Activated naive CD4-positive, alpha-beta T cell treated with Interleukin-2 at 50 U/mL for 16 hours (primary cell): ENCODE measurements at places on chromosomes 6 and 20.
A peak's percentile ranks its signal among the peaks of the same experiment; 100 is the strongest.

- no peak for DNase-seq
These were observed 137.1 kb downstream of the PACRG start for GRCh38 chr6:162864911-162865310.

GRCh38 chr20:63782521-63782971 is 43.0 kb downstream of the SLC2A4RG start:
- peak; percentile 26 for DNase-seq

GRCh38 chr6:159440349-159440748 is 252.7 kb downstream of the SOD2 start:
- no peak for DNase-seq

DNA sequence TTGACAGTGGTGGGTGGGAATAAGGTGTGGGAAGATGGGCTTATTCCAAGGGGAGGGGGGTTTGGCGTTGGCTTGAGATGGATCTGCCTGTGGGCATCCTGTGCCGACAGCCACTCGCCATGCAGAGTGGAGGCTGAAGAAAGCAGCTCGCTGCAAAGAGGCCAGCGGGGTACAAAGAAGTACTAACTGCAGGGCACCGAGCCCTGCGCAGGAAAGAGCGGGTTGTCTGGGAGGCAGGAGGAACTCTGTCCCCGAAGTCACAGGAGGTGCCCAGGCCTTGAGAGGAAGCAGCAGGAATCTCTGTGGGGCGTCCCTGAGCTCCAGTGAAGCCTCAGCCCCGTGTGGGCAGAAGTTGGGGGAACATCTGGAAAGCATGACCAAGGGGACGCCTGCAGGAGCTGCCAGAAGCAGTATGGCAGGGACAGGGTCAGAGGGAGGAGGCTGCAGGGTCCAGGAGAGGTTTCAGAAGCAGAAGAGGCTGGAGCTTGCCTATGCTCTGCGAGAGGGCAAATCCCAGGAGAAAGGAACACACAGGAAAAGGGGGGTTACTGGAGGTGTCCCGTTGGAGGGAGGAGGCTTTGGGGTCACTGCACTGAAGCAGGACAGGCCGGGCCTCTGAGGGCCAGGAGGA is 77.2 kb downstream of the THBS2 start:
- DNase-seq, result no peak

DNA sequence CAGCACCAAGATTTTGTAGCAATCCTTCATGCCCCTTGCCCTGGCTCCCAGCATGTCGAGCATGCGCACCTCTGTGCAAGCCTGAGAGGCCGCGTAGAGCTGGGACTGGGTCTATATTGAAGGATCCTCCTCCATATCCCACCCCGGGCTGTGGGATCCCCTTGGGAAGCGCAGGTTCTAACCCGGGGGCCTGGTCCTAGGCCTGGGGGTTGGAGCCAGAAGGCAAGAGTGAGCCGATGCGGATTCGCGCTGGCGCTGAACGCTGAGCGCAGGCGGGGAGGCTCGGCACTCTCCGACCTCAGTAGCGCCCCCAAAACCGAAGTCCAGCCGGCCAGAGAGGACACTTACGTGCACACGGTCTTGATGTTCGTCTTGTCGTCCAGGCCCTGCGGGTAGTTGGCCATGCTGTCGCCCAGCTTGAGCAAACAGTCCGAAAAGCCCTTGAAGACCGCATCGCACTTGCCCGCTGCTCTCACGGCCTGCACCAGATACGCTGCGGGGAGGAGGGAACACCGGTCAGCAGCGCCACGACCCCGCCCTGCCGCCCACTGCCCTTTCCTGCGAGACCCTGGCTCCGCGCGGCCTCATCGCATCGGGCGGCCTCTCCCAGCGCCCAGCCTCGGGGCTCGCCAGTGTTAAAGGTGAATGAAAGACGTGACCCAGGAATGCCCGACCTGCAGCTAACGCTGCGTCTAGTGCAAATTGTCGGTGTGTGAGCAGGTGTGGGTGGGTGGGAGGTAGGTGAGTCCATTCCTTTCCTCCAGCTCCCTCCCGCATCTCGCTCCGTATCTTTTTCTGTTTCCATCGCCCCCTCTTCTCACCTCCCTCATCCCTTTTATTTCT is 4.5 kb downstream of the NRN1 start:
- no peak for DNase-seq
